Retinal pigment epithelial cell (primary cell): ENCODE measurements at places on chromosomes 6 and 20.

DNA sequence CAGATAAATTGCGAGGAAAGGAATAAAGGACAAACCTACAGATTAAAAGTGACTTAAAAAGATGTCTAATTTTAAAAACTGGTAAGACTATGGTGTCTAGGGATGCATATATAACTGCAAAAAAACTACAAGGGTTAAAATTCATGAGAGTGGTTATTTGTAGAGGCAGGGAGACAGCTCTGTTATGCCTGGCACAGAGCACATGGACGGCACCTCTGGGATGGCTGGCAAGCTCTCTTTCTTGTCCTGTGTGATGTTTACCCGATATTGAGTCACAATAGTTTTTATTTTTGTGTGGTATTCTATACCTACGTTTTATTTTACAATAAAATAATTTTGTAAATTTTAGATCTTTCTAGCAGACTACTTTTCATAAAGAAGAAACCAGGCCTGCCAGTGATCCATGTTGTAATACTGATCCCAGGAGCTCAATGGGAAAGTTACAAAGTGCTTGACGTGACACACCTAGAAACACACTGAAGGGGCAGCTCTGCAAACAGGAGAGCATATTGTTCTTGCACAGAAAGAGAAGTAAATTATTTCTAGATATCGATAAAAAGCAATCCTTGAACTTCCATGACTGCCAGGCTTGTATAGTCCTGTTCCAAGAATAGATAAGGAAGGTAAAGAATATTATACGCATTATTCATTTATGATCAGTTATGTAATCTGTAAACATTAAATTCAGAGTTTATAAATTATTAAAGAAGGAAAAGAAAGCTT lies 290.0 kb downstream of the PTPRK start:
- no peak for DNase-seq

- DNase-seq: no peak
Observed at GRCh38 chr6:44396968-44397367, 9.5 kb downstream of the CDC5L start.

DNA sequence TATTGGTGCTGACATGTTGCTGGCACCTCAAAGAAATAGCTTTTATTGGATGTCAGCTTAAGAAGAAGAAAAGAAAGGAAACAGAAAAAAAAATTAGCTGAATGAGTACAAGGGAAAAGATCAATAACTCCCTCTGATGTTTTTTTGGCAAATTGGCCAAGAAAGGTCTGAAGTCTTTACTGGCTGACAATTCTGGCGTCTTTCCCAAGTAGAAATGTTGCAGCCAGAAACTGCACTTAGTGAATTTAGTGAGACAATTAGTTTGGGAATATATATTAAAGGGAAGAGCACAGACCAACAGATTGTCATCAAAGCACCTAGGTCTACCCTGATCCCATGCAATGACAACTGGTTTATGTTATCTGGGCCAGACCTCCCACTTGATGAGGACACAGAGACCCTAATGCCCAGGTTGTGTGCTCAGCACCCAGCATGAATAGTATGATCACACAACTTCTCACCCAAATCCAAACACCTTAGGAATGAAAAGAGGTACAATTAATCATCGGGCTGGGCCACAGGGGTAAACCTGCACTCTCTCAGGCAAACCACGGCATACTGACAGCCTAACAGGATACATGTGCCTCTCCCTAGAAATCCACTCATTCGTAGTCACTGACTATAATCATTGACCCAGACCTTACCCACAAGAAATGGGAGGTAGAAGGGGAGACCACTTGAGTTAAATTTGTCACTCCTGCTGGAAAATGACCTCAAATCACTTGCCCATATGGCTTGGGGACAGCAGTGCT lies 612.3 kb upstream of the ARID1B start:
- DNase-seq: no peak

DNA sequence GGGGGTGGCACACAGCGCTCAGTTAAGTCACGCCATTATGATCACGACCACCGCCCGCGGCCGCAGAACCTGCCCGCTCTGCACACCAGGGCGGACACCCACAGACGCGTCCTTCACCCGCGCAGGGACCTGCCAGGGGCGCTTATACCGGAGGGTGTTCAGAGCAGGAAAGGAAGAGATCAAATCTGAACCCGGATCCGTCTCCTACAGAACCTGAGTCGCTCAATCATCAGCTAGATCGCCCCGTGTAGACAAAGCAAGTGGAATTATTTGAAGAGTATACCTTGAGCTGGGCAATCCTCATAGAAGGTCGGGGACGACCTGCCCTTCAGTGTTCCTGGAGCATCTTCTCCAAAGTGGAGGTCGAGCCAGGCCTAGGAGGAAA lies 14.4 kb upstream of the ZNF217 start:
- DNase-seq: no peak

DNA sequence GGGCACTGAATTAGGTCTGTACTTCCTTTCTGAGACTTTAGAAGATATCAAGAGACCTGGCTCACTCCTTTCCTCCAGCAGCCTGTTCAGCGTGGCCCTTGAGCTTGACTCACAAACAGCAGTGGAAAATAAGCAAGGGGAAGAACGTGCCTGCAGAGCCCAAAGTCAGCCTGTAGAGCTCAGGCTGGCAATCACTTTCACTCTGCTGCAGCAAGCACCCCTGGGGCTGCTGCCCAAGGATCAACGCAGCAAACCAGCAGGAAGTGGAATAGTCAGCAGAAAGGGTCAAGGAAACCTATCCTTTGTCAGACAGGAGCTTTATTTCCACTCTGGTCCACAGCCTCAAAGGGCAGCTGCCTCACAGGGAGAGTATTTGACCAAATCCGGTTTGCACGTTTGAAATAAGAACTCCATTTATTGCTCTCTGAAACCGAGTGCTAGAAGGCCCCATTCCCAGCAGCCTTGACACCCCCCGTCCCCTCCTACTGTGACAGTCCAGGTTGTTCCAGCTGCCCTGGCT lies 77.4 kb downstream of the PRDM1 start:
- no peak for DNase-seq

- no peak for DNase-seq
Observed at GRCh38 chr20:2089447-2089846, 12.2 kb upstream of the STK35 start.

GRCh38 chr6:168577496-168577895 lies 136.5 kb downstream of the SMOC2 start:
- DNase-seq: no peak

DNA sequence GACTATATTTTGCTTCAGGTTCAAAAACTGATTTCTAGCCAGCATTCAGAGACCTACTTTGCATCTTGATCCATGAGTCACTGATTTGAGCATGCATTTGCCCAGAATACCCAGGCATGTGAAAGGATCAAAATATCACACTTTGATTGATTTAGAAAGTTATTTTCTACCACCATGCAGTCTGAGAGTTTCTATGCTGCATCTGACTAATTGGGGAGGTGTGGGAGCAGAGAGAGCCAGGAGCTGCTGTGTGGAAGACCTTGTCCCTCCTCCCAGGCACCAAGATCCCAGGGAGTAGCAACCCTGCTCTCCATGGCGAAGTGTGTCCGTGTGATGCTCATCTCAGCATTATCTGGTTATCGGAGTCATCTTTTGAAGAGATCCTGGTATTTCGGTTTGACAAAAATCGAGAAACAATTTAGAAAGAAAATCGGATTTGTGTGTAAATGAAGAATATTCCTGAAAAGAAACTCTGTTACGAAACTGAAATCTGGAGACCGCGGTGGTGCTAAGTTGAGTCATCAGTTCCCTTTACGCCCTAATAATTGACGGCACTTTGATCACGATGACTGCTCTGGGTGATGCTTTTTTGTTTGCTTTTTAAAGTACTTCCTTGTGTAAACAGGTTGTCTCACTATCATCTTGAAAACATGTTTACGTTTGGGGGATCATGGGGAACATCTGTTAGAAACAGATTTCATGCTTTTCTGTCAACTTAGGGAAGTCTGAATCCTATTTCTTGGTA lies 193.4 kb downstream of the BACH2 start:
- peak; percentile 67 for DNase-seq

GRCh38 chr20:61752576-61752975 lies 313.1 kb downstream of the TAF4 start:
- DNase-seq: no peak

GRCh38 chr6:97668716-97669115 lies 385.7 kb upstream of the MMS22L start:
- DNase-seq: peak; percentile 13

- DNase-seq: no peak
Observed at GRCh38 chr6:129183681-129184301, 300.9 kb downstream of the LAMA2 start.

DNA sequence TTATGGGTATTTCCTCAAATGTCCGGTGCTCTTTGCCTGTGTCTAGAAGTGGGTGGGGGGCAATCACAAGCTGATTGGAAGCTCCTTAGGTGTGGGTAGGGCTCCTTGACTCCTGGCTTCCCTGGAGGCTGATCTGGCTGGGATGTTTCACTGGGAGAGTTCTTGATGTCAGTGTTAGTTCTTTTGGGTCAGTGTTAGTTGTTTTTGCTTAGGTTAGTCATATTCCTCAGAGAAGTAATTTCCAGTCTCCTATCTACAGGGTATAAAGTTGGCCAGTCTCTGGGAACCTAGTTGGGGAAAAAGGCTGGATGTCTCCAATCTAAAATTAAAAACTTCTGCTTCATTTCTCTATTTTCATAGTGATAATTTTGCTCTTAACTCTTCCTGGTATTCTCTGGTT lies 23.6 kb downstream of the CDC5L start:
- DNase-seq: no peak

DNA sequence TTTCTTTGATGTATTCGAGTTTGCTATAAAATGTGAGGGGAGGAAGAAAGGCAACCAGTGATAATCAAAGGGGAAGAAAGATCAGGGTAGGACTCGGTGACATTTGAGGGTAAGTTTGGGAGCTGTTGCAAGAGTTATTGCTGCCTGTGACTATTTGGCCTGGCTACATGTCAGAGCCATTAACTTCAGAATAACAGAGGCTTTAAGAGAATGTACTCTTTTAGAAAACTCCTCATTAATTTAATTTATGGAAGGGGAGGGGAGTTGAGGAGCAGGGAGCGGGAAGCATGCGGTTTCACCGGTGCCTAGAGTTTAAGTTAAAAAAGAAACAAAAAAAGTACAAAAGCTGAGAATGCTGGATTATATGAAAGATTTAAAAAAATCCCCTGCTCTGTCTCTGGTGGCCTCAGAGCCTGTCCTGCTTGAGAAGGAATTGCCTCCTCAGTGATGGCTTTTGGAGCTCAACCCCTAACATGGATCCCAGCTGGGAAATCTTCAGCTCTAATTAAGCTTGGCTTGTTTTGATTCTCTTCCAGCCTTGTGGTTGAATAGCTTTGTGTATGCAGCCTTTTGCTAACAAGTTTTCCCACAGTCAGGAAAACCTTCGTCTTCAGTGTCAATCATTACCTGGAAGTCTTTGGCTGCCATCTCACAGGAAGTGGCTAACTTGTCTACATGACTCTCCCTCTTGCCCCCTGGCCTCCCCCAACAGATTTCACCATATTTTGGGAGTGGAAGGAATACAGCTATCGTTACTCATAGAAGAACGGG lies 238.2 kb downstream of the SOX4 start:
- DNase-seq: peak; percentile 69

DNA sequence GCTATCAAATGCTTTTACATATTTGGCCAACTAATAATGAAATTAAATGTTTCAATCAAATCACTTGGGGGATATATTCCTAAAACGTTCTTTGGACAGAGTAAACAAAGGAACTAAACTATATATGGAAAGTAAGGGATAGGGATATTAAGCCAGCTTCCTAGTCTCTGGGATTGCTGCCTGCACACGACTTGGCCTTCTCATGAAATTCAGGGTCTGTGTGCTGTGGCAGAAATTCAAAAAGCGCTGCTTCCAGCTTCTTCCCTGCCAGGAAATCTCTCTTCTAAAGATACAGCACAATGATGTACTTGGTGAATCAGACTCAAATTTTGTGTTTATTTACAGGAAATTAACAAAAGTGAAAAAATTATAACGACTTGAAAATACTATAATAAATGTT lies 206.3 kb upstream of the RAB32 start:
- DNase-seq: no peak

- DNase-seq: no peak
Observed at GRCh38 chr6:25503686-25504085, 148.3 kb upstream of the SCGN start.

GRCh38 chr6:65000815-65001214 lies 706.2 kb downstream of the EYS start:
- no peak for DNase-seq

GRCh38 chr6:43698584-43699349 lies 11.2 kb upstream of the MRPS18A start:
- no peak for DNase-seq

DNA sequence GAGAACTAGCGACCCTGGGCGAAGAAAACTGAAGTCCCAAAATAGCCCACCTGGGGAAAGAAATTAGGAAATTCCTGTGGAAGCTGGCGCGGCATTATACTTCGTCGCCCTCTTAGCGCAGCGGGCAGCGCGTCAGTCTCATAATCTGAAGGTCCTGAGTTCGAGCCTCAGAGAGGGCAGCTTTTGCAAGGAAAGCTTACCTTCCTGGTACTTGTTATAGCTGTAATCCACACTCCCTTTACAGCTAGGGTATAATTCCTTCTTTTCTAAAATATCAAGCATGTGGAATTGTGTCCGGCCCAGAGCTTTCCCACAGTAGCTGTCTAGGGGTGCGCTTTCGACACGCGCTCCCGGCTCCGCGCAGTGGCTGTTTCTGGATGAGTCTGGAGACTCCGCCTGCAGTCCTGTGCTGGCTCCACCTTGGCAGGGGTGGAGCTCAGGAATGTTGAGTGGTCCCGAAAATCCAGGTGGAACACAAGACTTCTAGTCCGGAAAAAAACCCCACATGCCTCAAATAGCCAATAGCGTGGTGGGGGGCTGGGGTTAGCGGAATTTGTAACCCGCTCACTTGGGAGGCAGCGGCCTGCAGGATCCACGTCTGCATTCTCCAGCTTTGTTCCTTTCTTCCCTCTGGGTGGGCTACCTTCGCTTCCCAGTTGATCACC lies 83.7 kb upstream of the ZNF322 start:
- DNase-seq: no peak

DNA sequence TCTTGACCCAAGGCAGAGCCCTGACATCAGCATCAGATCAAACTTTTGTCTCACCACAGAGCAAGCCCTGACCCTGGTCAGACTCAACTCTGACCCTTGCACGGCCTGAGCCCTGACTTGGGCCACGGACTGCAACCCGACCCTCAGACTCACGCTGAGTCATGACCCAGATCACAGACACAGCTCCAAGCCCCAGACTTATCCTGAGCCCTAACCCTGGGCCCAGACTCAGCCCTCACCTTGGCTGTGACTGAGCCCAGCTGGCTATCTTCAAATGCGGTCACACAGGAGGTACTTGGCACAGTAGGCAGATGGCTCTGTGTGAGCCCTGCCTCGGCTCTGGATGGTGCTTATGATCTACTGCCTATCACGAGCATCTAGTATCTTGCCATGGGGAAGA lies 602.3 kb downstream of the PTPRT start:
- DNase-seq: no peak
